ENCODE measurements at places on chromosomes 2 and 18.
A peak's percentile ranks its signal among the peaks of the same experiment; 100 is the strongest.

DNA sequence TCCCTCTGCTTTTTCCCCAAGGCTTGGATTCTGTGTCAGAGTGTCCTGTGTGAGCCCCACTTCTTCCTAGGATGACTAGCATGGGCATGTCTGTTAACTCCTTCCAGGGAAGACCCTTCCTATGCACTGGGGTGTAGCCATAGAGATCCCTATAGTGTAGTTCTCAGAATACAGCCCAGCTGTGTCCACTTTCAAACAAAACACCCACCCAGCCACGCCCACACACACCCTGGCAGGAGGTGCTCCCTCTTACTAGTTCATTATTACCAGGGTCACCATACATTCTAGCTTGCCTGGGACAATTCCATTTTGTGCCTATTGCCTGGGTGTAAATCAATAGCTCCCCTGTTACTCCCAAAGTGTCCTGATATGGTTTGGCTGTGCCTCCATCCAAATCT, 195.6 kb downstream of the MYCN start:
- no peak for DNase-seq

DNA sequence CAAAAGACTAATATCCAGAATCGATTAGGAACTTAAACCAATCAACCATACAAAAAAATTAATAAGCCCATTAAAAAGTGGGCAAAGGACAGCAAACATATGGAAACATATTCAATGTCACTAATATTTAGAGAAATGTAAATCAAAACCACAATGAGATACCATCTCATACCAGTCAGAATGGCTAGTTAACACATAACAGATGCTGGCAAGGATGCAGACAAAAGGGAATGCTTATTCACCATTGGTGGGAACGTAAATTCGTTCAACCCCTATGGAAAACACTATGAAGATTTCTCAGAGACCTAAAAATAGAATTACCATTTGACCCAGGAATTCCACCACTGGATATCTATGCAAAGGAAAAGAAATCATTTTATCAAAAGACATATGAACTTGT, 468.2 kb upstream of the ST6GAL2 start:
- DNase-seq: no peak

DNA sequence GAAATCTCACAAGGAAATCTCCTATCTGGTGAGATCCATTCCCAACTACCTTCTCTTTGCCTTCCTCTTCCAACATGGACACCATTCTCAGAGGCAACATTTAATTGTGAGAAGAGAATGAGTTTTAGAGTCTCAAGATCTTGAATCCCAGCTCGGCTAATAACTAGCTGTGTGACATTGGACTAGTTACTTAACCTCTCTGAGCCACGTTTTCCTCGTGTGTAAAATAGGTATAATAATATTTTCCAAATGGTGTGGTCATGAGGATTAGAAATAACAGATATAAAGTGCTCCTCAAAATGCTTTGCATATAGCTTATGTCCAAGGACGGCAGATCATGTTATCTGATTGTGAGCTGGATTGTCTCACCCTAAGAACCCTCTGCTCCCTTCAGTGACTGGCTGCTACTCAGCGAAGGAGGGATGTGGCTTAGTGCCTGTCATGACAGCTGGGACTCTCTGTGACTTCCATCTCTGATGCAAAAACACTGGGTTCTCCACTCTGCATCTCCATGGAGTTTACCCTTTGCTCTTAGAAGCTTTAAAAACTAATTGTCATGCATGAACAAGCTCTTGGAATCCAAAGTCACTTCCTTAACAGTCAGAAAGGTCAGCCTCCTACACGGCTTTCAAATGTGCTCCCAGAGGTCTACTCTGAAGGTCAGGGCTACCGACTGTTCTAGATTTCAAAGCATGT, 38.4 kb upstream of the MRPL19 start:
- DNase-seq: no peak

DNA sequence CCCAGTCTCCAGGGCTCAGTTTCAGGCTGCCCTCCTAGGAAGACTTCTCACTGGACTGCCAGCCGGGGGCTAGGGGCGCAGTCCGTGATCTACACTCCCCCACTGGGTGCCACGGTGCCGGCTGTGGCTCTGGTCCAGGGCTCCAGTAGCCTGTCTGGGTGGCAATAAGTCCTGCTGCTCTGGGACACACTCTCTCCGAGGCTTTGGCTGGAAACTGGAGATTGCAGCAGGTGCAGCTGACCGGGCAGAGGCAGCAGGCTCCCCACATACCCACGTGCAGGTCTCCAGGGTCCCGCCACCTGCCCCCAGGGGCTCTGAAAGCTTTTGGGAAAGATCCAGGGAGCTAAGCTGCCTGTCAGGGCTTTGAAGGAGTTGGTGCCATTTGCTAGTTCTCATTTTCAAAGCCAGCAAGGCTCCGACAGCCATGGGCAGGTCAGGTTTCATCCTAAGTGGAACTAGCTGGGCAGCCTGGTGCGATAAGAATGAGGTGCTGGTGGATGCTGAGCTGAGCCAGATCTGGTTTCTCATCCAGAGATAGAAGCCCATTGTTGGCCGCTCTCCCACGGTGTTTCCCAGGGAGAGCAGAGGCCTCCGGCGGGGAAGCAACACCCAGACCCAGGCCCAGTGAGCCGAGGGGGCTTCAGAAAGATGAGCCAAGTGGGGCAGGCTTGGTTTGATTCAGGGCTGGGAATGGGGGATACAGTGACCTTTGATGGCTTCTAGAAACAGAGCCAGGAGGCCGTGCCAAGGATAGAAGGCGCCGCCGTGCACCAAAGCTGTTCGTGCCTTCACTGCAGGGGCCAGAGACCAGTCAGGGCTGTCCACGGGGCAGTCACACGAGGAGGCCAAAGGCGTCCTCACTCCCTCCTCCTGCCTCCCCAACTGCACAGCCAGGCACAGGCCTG, 141.7 kb upstream of the GPC1 start:
- DNase-seq: no peak

- no peak for DNase-seq
Observed at GRCh38 chr2:196046123-196046917, 22.3 kb downstream of the DNAH7 start.

DNA sequence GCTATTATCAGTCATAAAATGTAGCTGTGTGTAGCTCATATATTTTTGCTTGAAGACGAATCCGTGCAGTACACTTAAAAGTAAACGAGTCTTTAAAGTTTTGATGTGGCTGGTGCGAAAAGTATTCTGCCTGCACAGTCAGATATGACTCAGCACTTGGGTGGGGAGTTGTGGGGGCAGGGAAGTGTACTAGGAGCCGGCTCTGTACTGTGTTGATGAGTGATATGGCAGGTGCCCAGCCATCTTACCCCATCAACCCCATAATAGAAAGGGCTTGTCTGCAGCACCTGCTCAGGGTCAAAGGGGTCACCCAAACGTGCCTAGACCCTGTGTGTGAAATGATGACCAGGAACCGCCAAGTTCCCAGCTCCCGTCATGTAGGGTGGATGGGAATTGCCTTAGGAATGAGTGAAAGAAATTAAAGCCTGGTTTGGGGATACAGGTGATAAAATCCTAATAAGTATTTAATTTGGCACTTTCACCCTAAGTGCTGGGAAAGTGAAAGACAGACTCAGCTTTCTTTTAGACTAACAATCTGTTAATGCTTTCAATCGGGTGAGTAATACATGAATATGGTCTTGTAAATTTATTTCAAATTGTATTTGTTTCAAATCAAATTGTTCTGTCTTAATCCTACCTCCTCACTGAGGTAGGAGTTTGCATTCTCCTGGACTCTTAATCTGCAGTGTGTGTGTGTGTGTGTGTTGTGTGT, 48.0 kb downstream of the BCL2L11 start:
- DNase-seq: peak; percentile 16

DNA sequence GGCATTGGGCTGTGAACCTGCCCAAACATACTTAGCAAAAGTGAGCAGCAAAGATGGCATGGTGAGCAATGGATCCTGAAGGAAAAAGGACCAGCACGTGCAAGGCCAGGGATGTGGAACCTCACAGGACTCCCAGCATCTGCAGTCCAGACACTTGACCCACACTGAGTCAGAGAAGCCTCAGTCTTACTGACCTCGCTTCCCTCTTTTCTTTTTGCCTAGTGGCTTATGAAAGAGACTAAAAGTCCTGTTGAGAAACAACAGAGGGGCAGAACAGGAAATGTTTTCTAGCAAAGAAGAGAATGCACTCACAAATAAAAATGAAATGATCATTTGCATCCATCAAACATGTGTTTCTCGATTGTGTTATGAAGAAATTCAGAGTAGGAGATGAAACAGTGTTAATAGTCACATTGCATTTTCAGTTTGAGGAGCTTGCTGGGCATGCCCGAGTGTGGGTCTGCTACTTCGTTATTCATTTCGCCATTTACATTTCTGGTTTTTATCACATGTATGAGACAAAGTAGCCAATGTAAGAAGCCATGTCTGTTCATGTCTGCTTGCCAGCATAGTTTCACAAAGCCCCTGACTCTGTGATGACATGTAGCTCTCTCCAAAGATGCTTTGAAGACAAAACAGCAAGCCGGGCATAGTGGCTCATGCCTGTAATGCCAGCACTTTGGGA, 118.4 kb downstream of the INO80D start:
- no peak for DNase-seq

GRCh38 chr2:132255714-132256113, 94.0 kb upstream of the ANKRD30BL start:
- no peak for DNase-seq

DNA sequence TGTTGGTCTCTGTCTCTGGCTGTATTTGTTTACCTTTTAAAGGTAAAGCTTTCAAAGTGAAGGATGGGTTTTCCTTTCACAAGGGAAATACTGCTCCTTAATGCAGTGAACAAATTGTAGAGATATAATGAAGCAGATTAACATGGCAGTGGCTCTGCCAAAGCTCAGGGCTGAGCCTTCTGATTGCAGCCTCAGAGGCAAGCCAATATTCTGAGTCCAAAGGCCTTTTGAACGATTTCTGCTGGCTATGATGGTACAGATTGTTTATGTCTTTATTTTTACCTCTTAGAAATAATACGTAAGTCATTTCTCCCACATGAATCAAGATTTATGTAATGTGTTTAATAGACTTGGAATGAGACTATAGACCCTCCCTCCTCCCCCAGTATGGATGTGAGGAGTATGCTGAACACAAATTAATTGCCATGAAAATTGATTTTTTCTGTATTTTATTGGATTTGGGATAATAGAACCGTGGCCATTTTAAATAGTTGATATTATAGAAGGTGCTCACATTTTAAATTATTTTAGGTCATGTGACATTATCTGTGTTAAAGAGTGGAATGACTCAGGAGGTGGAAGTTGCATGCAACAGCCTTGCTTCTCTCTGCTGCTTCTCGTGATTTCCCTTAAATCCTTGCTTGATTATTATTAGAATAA, 772 bp downstream of the SCN2A start:
- no peak for DNase-seq

DNA sequence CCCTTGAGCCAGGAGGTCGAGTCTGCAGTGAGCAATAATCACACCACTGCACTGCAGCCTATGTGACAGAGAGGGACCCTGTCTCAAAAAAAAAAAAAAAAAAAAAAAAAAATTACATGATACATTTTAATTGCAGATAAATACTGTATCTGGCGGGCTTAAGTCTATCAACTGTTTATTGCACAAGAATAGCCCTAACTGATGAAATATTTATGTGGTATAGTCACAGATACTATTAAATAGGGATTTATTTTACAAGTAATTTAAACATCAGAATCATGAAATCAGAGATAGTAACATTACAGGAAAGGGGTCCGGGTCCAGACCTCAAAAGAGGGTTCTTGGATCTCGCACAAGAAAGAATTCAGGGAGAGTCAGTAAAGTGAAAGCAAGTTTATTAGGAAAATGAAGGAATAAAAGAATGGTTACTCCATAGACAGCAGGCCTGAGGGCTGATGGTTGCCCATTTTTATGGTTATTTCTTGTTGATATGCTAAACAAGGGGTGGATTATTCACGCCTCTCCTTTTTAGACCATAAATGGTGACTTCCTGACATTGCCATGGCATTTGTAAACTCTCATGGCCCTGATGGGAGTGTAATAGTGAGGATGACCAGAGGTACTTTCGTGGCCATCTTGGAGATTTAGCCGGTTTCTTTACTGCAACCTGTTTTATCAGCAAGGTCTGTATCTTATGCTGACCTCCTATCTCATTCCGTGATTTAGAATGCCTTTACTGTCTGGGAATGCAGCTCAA, 166.6 kb downstream of the PMAIP1 start:
- DNase-seq: no peak

GRCh38 chr2:203451011-203451410, 84.1 kb downstream of the RAPH1 start:
- DNase-seq: no peak

- DNase-seq: no peak
Observed at GRCh38 chr2:58515827-58516573, 274.9 kb upstream of the FANCL start.

All from activated CD8-positive, alpha-beta memory T cell treated with anti-CD3 and anti-CD28 coated beads for 48 hours (primary cell).